ENCODE measurements at places on chromosomes 2 and 18.

- DNase-seq = no peak
Observed at GRCh38 chr18:71837547-71837946, 706.6 kb downstream of the CBLN2 start.

GRCh38 chr18:73980289-73980979, 167.2 kb downstream of the FBXO15 start:
- peak; percentile 41 for DNase-seq

DNA sequence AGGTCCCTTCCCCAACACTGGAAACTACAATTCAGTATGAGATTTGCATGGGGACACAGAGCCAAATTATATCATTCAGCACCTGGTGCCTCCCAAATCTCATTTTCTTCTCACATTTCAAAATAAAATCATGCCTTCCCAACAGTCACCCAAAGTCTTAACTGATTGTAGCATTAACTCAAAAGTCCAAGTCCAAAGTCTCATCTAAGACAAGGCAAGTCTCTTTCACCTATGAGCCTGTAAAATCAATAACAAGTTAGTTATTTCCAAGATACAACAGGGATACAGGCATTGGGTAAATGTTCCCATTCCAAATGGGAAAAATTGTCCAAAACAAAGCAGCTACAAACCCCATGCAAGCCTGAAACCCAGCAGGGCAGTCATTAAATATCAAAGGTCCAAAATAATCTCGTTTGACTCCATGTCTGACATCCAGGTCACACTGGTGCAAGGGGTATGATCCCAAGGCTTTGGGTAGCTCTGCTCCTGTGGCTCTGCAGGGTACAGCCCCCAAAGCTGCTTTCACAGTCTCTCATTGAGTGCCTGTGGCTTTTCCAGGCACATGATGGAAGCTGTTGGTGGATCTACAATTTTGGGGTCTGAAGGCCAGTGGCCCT, 1370.1 kb upstream of the DDX18 start:
- no peak for DNase-seq

DNA sequence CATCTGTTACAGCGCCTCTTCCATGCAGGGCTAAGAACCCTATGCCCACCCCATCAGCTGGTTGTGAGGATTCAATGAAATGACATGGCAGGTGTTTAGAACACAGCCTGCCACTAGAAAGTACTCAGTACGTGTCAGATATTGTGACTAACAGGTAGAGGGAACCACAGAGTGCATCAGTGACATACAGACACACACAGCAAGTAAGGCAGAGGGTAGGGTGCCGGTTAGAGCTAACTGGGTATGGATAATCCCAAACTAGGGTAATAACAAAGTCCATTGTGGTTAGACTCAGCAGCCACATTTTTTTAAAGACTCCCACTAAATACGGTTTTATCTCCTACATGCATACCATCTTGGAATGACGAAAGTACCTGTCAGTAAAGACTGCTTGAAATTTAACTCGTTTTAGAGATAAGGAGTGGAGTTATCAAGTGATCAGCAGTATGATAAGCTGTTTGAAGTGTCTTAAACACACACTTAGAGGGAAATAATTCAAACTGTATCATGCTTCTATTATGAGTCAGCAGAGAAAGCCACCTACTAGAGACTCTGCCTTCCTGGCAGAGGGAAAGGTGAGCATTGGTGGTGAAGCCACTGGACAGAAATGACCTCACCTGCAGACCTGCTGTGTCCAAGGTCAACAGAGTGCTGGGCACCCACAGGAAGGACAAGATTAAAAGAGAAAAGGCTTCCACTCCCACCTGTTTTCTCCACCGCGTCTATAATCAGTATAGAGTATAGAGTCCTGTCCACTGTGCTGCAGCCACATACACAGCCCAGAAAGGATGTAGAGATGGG, 20.6 kb downstream of the MPPE1 start:
- no peak for DNase-seq

DNA sequence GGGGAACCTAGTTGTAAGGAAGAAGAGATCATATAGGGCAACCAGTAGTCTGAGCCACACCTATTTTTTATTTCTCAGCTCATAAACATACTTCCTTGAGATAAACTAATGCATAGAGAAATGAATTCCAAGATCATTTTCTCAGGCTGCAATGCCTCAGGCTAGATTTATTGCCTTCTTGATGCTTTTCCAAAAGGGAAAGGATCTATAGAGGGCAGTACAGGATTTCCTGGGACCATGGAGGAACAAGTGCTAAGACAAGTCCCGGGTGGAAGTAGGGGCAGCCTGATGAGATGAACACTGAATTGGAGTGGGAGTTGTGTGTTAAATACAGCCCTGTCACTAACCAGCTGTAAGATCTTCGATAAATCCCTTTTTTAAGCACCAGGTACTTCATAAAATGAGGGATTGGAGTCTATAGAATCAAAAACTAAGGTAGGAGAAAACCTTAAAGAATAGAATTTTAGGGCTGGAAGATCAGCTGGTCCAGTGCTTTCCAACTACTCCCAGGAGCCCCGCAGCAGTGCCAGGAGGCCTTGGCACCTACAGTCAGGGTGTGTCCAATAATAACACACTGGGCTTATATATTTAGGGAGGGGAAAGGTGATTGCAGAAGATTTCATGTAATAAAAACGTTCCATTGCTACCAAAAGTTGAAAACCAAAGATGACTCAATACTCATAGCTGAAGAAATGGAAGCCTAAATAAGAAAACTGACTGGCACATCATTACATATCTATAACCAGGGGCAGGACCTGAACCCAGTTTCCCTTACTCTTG, 58.1 kb downstream of the SERTAD2 start:
- DNase-seq = peak; percentile 64

Data from NCI-H1417 (cell line).